ENCODE measurements at places on chromosomes 4 and X.

GRCh38 chrX:123320622-123321021, 136.5 kb downstream of the GRIA3 start:
- no peak for DNase-seq

DNA sequence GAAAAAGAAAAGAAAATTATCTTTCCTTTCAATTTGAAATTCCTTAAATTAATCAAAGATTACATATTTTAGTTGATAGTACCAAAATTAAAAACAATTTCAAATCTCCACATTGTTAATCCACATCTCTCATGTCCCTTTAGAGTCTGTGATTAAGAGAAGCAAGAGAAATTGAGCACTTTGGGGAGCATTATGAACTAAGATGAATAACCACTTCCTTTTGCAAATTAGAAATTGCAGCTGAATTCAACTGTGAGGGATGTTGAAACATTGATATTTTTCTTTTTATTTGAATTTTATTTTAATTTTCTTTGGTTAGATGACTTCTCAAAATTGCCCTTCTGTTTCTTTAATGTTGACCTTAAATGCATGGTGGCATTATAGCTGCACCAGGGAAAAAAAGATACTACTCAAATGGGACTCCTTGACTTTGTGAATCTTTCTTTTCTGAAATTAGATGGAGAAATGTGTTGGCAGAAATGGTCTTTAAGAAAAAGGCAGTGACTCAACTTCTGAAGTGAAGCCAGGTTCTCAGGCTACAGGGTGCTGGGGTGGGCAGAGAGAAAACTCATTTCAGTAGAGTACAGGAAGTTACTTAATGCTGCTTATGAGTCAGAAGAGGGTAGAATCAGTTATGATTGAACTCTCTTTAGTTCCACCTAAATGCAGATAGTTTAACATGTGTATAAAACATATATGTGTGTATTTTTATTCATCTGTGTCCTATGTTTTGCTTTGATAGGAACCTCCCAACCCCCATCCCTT, 92.0 kb upstream of the TNIP3 start:
- DNase-seq = peak; percentile 92

- no peak for DNase-seq
These were observed 30.7 kb downstream of the ADAM29 start for GRCh38 chr4:174948826-174949225.

- no peak for DNase-seq
These were observed 7.3 kb upstream of the DCTD start for GRCh38 chr4:182924497-182924896.

GRCh38 chrX:80246271-80246670, 174.0 kb upstream of the TENT5D start:
- DNase-seq = no peak

GRCh38 chr4:32864713-32865351, 2144.7 kb downstream of the PCDH7 start:
- DNase-seq = no peak

DNA sequence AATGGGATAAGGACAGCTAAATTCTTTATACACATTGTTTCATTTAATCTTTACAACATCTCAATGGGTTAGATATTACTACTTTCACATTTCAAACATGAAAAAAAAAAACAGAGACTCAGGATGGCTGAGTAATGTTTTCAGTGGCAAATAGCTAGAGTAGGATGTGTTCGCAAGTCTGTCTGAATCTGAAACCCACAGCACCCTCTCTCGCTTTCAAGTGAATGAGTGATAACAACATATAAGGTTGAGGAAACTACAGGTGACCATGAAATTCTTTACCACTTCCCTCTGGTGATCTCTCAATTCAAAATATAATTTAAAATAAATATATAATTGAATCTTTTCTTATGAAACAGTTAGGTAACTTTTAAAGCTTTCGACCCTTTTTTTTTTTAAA, 162.6 kb downstream of the PRR32 start:
- no peak for DNase-seq

GRCh38 chrX:120358737-120359456, 3.0 kb upstream of the ATP1B4 start:
- DNase-seq = peak; percentile 72

- DNase-seq = no peak
These were observed 15.3 kb upstream of the PITX2 start for GRCh38 chr4:110638089-110638746.

- no peak for DNase-seq
These were observed 46.3 kb upstream of the HUWE1 start for GRCh38 chrX:53732797-53733196.

- no peak for DNase-seq
These were observed 995.7 kb upstream of the PRKX start for GRCh38 chrX:4708970-4709760.

DNA sequence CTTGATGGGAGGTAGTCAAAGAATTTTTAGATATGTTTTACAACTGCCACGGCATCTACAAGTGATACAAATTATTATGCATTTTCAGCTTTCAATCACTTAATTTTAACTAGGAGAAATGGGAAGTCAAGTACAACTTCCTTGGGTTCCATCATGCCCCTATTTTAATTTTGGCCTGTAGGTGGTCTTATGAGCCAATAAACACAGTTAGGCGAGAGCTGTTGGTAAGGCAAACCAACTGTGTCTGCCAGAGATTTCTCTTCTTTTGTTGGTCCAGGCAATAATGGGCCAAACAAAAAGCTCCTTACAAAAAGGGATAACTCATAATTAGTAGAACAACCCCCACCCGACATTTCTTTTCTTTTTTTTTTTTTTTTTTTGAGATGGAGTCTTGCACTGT, 63.3 kb upstream of the ARX start:
- no peak for DNase-seq

GRCh38 chr4:152618971-152619370, 60.8 kb downstream of the TMEM154 start:
- no peak for DNase-seq

- no peak for DNase-seq
These were observed 146.1 kb downstream of the DCTD start for GRCh38 chr4:182770996-182771514.

GRCh38 chr4:158826882-158827281, 58.1 kb downstream of the FNIP2 start:
- no peak for DNase-seq

DNA sequence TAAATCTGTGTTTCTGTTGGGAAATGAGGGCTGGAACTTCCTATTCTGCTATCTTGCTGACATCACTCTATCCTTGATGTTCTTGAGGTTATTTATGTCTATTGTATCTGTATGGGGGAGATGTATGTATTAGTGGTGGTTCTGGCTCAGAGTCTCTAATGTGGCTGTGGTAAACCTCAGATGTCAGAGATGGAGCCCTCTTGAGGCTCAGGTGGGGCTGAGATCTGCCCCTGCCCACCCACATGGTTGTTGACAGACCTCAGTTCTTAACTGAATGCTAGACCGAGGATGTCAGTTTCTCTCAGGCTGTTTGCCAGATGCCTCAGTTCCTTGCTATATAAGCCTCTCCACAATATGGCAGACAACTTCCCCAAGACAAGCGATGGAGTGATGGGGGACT, 3.3 kb upstream of the CPE start:
- no peak for DNase-seq

DNA sequence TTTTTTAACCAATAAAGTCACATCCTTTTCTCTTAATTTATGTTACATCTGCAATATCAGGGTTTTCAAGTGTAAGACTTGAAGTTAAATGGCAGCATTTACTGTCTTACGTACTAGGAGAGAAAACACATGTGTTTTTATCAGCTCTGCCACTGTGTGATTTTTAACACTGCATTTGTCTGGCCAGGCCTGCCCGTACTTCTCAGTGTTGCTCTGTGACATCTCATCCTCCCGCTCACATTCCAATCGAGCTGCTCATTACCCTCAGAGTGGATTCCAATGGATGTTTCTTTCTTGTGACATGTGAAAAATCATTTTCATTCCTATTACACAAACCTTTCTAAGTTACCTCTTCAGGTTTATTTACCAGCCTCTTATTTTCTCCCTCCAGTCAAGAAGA, 420.3 kb downstream of the FAT4 start:
- peak; percentile 57 for DNase-seq

DNA sequence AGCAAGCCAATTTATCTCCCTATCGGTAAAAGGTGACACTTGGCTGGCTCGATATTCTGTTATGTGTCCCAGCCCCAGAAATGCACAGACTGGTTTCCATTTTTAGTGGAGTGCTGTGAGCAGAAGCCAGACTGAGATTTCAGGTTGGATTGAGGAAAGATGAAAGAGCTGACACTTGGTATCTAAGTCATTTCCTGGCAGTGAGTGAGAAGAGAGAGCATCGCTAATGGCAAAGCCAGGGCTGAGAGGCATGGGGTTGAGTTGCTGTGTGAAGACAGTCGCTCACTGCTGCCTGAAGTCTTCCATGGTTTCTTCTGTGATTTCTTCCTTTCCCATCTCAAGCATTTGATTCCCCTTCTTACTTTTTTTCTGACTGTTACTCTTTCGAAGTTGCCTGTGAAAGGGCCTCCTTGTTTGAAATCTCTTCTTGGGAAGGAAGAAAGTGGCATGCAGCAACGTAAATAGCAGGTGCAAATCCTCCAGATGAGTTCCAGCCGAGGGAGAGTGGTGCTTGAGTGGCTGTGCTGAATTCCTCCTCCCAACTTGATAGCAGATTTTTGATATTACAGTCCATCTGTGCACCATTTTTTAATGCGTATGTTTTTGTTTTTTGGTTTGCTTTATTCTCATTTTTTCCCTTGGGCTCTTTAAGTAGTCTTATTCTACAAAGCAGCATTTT, 109.2 kb upstream of the LIMCH1 start:
- no peak for DNase-seq

DNA sequence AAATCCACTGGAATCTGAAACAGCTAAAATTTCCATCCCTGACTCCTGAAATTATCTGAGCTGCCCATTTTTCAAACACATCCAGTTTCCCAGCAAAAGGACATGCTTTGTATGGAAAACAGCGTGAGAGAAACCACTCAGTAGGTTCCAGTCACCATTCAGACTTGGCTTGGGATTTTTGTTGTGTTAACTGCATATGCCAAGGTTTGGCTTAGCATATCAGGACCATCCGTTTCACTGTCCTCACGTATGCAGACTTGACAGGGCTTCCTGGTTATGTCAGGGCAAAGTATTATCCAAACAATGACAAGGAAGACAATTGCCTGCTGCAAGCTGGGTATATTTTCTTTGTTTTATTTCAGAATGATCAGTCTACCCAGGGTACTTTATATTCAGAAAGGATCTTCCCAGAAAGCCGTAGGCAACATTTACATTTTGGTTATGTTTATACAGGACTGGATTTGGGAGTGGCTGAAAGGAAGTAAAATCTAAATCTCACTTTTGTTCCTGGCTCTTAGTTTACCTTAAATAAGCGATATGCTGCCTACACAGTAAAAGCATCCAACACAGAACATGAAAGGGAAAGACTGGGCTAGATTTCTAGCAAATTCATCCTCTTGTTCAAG, 41.3 kb upstream of the CCKAR start:
- DNase-seq = no peak

DNA sequence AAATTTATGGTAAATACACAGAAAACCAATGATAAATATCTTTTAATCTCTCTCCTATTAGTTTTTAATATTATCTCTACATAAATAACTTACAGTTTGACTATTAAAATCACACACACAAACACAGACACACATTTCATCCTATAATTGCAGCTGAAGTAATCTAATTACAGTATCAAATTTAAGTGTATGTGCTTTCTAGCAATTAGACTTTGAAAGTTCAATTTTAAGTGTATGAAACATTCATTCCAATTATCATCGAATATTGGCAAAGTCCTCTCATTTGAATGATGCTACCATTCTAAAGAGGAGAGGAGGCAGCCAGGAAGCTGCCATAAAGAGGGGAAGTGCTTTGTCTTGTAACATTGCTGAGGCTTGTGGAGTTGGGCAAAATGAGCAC, 221.2 kb upstream of the PABPC4L start:
- no peak for DNase-seq

DNA sequence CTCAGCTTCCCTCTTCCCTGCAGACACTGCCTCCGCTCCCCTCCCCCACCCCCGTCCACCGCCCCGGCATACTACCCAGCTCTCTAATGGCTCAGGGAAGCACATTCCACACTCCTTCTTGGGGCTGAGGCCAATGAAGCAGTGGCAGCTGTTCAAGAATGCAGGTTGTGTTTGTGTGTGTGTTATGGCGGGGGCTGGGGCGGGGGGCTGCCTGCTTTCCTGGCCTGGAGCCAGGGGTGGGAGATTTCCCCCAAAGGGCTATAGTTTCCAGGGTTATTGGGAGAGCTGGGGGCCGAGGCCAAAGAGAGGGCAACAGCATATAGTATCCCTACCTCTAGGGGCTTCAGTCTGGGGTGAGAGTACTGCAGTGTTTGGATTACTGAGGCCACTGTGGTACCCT, 149.4 kb downstream of the EFNB1 start:
- no peak for DNase-seq

DNA sequence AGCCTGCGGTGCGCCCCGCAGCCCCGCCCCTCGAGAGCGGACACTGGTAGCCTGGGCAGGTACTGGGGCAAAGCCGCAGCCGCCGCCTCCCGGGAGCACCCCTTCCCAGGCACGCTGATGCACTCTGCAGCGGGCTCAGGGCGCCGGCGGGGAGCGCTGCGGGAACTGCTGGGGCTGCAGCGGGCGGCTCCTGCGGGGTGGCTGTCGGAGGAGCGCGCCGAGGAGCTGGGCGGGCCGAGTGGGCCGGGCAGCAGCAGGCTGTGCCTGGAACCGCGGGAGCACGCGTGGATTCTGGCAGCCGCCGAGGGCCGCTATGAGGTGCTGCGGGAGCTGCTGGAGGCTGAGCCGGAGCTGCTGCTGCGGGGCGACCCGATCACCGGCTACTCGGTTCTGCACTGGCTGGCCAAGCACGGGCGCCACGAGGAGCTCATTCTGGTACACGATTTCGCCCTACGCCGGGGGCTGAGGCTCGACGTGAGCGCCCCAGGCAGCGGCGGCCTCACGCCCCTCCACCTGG, 401 bp downstream of the SOWAHD start:
- DNase-seq = no peak

DNA sequence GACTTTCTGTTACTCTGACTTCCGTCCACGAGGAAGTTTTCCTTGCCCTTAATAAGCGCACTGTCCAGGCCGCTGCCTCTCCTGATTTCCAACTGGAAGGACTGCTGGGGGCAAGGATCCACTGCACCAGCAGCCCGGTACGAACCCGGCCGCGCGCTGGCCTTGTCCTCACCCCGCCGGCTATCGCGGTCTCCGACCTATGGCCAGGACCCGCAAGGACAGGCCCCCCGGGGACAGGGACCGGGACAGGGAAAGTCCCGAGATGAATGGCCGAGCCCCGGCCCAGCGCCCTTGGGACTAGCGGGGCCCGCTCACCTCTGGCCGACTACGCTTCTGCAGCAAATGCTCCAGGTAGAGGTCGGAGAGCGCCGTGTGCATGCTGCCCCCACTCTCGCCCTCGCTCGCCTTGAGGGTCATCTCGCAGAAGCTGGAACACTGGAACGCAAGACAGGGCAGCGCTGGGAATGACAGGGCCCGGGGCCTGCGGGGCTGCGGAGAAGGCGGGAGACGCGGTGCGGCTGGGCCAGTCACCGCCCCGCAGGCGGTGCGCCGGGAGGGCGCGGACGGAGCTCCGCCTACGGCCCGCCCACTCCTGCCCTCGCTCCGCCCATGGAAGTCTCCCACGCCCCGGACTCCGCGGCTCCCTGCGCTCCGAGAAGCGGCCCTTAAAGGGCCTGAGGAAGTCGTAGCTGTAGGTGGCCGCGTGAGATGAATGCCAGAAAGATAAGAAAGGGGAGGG, at the start of gene MPP1:
TSS of gene MPP1 (minus strand) at position 529 of the 739 bp plus-strand sequence. CDS start at position 417, 112 bp downstream.
- peak; percentile 43 for DNase-seq
